ENCODE measurements at places on chromosomes 4 and X.

DNA sequence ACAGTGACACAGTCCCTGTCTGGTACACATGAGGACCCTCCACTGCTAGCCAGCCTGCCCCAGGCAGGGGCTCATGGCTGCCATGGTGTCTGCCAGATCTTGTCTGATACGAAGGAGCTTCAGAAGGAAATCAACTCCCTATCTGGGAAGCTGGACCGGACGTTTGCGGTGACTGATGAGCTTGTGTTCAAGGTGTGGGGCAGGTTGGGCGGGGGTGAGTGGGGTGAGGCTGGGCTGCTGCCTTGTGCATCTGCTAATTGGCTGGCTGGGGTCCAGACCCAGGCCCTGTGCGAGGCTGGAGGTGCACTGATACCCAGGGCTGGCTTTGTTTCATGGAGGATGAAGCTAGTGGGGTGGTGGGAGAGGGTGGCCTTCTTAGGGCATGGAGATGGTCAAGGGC, 13.8 kb downstream of the CCDC22 start:
- no peak for DNase-seq

GRCh38 chrX:69618803-69619202, 2.9 kb downstream of the EDA start:
- peak; percentile 15 for DNase-seq

DNA sequence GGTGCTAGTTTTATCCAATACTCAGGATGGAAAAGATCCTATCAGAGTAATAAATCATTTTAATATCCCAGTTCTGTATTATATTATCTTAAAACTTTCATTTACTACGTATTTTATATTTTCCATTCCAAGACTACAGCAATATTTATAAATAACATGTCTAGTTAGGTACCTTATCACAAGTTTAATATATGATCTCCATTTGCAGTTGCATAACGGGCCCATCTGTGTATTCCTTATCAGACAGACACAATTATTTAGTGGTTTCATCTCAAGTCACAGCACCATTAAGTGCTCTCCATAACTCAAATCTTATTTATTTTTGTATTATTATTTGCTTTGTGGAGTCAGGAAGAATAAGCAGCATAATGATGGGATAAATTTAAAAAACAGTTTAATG, 333.9 kb downstream of the SH2D1A start:
- DNase-seq, result no peak

DNA sequence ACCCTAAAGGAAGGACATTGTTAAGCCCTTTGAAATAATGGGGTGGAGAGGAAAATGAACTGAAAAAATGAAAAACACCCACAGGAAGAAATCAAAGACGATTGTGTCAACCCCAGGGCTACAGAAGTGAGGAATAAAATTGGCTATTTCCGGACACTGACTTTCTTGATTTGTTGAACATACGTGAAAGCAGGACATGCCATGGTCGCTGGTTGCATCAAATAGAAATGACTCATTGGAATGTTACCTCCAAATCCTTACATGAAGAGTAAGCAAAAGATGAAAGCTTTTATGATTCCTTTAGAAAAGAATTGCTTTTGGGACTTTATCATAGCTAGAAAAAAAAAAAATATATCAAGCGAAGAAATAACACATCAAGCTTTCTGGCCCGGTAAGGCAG, 75.3 kb downstream of the DCUN1D4 start:
- DNase-seq, result no peak

DNA sequence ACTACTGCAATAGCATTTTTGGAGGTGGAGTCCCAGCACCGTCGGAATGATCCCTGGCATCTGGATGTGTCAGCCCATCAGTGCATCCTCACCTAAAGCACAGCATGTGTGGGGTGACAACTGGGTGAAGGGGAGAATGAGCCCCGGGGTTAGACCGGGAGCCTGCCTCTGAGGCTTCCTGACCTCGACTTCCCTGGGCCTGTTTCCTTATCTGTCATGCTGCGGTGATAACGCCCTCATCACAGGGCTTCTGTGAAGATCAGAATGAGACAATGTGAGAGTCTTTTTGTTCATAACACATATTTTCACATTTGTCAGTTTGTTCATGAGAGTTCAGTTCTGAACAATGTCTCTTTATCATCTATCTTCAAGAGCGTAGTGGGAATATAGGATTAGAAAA, 31.1 kb upstream of the PDLIM3 start:
- no peak for DNase-seq

DNA sequence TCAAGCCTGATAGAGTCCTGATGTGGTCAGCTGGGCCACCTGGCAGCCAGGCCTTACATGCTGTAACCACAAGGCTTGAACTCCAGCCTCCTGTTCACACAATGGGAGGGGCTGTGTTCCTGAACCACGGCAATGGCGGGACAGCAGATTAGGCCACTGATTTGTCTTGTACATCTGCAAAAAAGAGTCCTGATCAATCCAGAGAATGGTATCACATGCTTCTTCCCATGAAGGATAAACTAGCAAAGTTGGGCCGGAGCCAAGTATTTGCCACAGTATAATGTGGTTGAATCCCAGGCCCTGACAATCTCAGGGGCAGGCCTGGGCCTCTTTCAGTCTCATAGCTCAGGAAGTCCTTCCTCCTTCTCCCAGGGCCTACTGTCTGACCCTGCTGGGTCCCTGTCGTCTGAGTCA, 2182.5 kb upstream of the AGA start:
- DNase-seq, result no peak

- no peak for DNase-seq
Observed at GRCh38 chr4:74608151-74608949, 163.4 kb downstream of the AREG start.

- DNase-seq, result no peak
Observed at GRCh38 chrX:10314530-10315104, 157.8 kb downstream of the CLCN4 start.

GRCh38 chrX:153806999-153807575, 12.6 kb downstream of the SSR4 start:
- no peak for DNase-seq

- peak; percentile 24 for DNase-seq
Observed at GRCh38 chr4:185265942-185266341, 56.5 kb downstream of the SNX25 start.

- no peak for DNase-seq
Observed at GRCh38 chr4:35189988-35190613, 1054.2 kb downstream of the ARAP2 start.

GRCh38 chr4:100969925-100970324, 377.4 kb downstream of the PPP3CA start:
- DNase-seq, result no peak

- DNase-seq, result no peak
Observed at GRCh38 chrX:129979207-129979920, 3.1 kb upstream of the BCORL1 start.

- no peak for DNase-seq
Observed at GRCh38 chr4:25098964-25099891, 61.0 kb downstream of the SEPSECS start.

GRCh38 chr4:173218411-173219125, 50.0 kb downstream of the GALNT7 start:
- no peak for DNase-seq

- DNase-seq, result no peak
Observed at GRCh38 chrX:127578395-127578794, 473.8 kb downstream of the ACTRT1 start.

- DNase-seq, result no peak
Observed at GRCh38 chr4:107619731-107620130, 100.3 kb downstream of the PAPSS1 start.

All from CD4-positive, alpha-beta T cell treated with Interleukin-17A for 1 hour (primary cell).